ENCODE measurements at places on chromosomes 2 and 18.

GRCh38 chr2:45261746-45262145, 252.5 kb upstream of the SIX2 start:
- DNase-seq = no peak

DNA sequence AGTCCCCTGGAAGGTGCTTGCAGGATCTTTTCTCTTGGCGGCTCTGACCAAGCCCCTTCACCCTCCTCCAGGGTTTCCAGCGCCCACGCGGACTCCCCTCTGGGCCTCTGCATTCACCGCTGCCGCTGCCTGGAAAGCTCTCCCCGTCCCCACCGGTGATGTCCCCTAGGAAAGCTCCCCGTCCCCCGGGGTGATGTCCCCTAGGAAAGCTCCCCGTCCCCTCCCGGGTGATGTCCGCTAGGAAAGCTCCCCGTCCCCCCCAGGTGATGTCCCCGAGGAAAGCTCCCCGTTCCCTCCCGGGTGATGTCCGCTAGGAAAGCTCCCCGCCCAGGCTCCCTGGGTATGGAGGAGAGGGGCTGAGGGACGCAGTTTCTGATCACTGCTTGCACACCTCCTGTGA, 27.9 kb downstream of the ZAP70 start:
- no peak for DNase-seq

- peak; percentile 65 for DNase-seq
Observed at GRCh38 chr2:239264838-239265651, 135.8 kb downstream of the HDAC4 start.

DNA sequence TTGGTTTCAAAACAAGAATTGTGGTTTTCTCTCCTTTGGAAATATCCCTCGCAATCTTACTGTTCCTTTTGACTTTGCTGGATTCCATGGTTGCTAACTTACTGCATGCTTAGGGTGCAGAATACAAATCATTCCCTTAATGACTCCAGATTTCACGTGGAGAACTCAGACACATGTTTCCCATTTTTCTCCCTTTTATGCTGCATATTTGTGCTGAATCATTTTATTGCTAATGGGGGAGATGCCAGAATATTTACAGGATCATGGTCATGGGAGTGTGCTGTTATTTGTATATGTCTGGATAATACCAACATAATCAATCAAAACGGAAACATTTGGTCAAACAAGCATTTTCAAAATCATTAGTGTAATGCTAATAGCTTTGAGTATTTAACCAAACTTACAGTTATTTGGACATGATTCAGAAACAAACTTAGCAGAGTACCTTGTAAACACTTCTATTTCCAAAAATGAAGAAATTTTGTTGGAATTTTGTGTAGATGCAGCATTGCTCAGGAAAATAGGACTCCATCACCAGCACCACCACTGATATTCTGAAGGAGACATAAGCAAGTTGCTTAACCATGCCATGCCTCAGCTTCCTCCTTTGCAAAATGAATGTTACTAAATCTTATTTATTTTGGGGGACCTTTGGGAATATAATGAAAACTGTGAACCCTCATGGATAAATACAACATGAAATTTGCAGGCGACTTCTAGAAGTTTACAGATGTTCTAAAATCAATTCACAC, 122.5 kb upstream of the RND3 start:
- DNase-seq = no peak

DNA sequence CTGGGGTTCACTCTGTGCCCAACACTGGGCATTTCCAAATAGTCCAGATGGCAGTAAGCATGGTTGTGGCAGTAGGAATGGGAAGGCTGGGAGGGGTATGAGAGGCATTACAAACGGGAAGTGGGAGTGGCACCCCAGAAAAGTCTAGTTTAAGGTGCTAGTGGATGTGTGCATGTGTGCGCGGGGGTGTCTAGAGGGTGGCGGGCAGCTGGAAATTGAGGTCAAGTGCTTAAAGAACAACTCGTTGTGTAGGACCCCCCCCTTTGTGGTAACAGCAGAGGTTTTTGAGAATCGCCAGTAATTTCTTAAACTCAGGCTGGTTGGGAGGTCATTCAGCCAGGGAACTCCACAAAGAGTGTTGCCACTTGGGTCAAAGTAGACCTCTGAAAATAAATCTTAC, 69.9 kb downstream of the RHBDD1 start:
- DNase-seq = no peak

GRCh38 chr2:74001781-74002504, 17.2 kb downstream of the TET3 start:
- DNase-seq = peak; percentile 81

GRCh38 chr2:200652158-200652557, 66.3 kb downstream of the AOX1 start:
- no peak for DNase-seq

DNA sequence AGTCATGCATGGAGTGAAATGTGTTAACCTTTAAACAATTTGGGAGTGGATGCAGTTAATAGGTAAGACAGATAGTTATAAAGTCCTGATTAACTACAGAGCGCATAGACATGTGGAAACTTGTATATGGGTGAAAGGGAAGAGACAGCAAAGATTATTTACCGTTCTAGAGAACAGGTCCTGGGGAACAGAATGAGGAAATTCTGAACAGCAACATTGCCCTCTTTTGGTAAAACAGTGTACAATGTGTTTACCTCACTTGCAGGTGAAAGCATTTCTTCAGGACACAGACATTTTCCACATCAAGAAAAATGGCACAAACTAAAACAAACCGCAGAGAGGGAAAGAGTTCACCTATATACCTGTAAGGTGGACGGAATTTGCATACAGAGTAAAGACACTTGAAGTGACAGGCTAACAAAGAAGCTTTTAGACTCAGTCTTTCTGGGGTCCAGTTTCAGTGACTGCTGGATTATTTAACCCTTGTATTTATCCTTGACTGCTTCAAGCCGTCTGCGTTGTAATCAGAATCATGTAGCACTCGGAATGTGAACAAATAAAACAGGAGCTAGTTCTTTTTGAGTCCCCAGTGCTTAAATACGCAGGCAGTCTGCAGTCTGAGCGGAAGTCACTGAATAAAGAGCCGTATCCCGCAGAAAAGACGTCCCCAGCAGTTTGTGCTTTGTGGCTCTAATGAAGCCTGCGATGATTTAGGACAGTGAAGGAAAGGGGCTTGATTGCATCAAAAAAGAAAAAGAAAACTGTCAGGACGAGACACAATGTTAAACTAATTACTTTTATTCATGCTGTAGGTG, 364.8 kb upstream of the GALNT5 start:
- DNase-seq = peak; percentile 6

GRCh38 chr2:174177316-174177890, 70.9 kb downstream of the OLA1 start:
- DNase-seq = no peak

- DNase-seq = no peak
Observed at GRCh38 chr2:82282111-82282882, 1977.7 kb upstream of the LRRTM1 start.

- no peak for DNase-seq
Observed at GRCh38 chr2:85199698-85200097, 66.5 kb downstream of the TCF7L1 start.

GRCh38 chr2:188705191-188705590, 269.0 kb upstream of the COL3A1 start:
- DNase-seq = no peak

GRCh38 chr2:241842620-241843211, 16.0 kb downstream of the PDCD1 start:
- peak; percentile 53 for DNase-seq

GRCh38 chr2:132725748-132726147, 55.7 kb upstream of the LYPD1 start:
- DNase-seq = no peak

DNA sequence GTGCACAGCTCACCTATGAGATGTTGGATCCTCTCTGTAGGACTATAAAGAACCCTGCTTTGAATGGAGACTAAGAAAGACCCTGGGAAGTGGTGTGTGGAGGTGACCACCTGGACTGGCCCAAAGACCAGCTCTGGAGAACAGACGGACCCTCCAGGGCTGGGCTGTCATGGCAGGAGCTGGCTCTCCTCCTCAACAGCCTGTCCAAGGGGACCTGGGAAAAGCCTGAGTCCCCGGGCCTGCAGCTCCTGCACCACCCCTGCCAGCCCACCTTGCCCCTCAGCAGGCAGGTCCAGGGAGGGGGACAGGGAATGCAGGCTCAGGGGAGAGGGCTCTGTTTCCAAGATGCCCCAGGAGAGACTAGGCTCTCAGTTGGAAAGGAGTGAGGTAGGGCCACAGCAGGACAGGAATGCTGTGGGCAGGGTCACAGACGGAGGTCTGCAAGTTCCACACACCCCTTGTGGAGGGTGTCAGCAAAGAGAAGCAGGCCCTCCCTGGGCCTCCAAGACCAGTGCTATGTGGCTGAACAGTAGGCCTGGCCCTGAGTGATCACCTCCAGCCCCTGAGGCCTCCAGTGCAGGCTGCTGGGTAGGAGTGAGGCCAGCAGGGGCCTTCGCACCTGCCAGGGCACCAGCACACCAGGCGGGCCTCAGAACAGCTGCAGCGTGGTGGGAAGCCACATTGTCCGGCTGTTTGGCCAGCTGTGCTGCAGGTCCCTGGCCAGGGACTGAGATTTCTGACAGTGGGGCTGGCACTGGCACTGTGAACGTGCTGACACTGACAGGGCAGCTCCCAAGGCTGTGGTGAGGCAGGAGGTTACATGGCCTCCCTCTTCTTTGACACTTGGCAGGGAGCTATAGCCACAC, 86.4 kb upstream of the OTOS start:
- no peak for DNase-seq

DNA sequence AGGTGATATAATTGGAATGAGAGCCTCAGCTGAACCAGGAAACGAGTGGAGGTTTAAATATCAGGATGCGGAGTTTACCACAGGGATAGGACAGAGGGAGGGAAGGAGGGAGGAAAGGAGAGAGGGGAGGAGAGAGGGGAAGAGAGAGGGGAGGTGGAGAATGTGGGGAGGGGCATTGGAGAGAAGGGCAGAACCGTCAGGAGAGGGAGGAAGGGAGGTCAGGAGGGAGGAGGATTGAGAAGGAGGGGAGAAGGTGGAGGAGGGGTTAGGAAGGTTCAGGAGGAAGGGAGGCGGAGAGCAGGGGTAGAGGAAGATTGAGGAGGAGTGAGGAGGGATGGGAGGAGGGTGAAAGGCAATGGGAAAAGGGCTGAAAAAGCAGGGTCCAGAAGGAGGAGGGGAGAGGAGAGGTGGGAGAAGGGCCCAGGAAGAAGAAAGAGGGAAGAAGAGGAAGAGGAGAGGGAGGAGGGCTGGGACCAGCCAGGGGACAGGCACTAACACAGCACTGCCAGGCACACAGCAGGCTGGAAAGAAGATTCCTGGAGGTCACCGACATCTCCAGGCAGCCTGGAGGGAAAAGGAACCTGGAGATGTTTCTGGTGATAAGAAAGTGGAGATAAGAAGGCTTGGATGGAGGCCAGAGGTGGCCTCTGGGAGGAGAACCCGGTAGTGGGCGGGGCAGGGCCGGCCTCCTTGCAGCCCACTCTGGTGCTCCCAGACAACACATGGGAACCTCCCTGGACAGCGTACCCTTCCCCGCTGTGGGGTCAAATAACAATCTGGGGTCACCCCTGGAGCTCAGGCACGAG, 176.7 kb upstream of the SMAD2 start:
- no peak for DNase-seq

- DNase-seq = no peak
Observed at GRCh38 chr2:109131777-109132176, 2.8 kb downstream of the SH3RF3 start.

- peak; percentile 42 for DNase-seq
Observed at GRCh38 chr2:174717273-174717672, 47.0 kb downstream of the CHRNA1 start.

- no peak for DNase-seq
Observed at GRCh38 chr18:76475450-76476194, 19.4 kb downstream of the ZNF516 start.

DNA sequence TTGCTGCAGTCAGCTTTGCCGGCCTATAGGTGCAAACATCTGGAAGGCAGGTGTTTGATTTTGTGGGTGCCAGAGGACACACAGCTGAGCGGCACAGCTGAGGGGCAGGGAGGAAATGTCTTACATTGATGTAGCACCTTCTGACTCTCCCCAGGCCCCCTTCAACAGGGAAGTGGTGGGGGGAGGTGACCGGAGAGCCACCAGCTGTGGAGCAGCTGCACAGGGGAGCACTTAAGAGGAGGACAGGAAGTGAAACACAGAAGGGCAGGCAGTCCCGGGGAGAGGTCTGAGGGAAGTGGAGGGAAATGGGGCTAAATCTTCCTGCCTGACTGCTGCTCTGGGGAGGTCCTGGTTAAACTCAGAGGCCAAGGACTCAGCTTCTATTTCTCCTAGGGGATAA, 409.1 kb downstream of the TNS1 start:
- DNase-seq = no peak

DNA sequence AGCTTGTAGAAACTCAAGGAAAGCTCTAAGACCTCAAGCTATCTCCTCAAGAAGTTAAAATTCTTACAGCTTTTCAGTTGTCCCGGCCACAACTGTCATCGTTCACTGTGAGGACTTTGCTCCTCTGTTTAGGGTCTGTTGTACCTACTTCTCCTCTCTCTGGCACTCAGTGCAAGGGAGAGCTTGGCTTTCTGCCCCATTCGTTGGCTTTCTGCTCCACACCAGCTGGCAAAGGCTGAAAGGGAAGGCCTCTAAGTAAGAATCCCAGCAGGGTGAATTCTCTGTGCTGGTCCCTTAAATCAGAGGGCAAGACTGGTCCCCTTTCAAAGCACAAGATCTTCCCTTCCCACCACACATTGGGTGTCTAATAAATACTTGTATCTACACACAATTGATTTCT, 17.3 kb downstream of the ZBTB7C start:
- DNase-seq = no peak

DNA sequence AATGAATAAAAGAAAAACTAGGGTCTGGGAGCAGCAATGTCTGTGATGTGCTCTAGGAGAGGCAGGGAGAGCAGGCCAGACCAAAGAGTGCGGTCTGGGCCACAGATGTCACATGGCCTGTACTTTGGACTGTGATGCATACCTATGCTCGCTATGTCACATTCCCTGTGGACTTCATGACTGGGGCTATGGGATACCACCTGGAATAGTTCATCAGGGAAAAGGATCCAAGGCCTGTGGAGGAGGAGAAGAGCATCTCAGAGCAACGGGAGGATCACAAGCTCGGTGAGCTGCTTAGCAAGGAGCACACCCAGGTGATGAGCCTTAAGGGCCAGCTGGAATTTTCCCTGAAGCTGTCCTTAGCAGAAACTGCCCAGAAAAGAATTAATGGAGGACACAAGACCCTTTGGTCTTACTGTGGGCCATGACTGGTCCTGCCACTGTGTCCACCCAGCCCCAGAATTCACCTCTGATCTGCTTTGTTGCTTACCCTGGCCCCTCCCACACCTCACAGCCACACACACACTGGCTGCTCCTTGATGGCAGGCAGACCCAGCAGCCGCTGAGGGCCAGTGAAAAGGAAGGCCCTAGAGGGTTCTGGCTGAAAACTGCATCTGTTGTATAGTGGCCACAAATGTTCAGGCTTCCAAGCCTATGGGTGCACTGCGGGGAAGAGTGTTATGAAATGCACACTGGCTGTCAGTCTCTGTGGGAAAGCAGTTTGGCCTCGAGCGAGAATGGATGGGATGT, 25.3 kb upstream of the GCC2 start:
- no peak for DNase-seq

DNA sequence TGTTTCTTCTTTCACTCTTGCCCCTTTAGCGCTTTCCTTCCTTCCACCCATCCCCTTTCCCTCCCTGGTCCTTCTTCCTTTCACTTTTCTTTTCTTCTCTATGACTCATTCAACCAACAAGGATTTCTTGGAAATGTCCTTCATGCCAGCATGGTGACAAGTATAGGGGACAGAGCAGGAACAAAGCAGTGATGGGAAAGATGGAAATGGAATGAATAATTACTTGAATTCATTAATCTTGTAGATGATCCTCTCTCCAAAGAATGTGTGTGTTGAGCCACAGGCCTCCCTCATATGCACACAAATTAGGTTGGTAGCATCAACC, 1.5 kb downstream of the VAMP5 start:
- no peak for DNase-seq
